ENCODE measurements at places on chromosomes 1 and 21. TPM values are rescaled to one million over a fixed set of nuclear protein-coding genes. Genes with fewer than 3 reads are reported as not detected.

Gene CASQ1
- not detected for total RNA-seq

Gene KCND3
- total RNA-seq: not detected

Gene SIKE1
- 66.7 TPM for total RNA-seq

Gene SLC26A9
- not detected for total RNA-seq

Gene AIRE
- total RNA-seq: not detected

Gene MPL
- total RNA-seq: not detected

Gene NPPB
- not detected for total RNA-seq

Gene CD53
- 240 TPM for total RNA-seq

- peaks cover 6% of the 10 kb centered on the region for H3K27me3 ChIP-seq
- DNase-seq: peak; percentile 21
- H3K4me3 ChIP-seq: no peak overlapping the region
- no peaks in the 10 kb centered on the region for H3K36me3 ChIP-seq
- no peak overlapping the region for H3K27ac ChIP-seq
Measured at GRCh38 chr1:226569879-226570547, 21.4 kb downstream of the STUM start.

DNA sequence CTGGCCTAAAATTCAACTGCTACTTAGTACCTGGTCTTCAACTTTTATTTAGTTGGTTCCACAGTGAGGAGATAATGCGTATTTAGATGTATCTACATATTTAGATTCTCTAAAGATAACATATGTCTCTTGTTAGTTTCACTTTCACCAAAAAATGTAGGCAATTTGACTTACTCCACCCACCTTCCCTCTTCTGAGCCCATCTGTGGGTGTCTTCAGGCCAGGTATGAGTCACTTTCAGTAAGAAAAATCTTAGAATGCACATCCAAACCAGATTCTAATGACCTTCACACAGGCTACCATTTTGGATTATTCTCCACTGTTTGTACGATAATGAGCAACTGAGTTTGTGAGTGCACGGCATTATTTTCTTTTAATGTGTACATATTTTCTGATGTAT lies 501.7 kb downstream of the NEGR1 start:
- no peaks in the 10 kb centered on the region for H3K4me1 ChIP-seq
- no peak overlapping the region for H3K27ac ChIP-seq
- no peaks in the 10 kb centered on the region for H3K27me3 ChIP-seq
- no peaks in the 10 kb centered on the region for H3K36me3 ChIP-seq

DNA sequence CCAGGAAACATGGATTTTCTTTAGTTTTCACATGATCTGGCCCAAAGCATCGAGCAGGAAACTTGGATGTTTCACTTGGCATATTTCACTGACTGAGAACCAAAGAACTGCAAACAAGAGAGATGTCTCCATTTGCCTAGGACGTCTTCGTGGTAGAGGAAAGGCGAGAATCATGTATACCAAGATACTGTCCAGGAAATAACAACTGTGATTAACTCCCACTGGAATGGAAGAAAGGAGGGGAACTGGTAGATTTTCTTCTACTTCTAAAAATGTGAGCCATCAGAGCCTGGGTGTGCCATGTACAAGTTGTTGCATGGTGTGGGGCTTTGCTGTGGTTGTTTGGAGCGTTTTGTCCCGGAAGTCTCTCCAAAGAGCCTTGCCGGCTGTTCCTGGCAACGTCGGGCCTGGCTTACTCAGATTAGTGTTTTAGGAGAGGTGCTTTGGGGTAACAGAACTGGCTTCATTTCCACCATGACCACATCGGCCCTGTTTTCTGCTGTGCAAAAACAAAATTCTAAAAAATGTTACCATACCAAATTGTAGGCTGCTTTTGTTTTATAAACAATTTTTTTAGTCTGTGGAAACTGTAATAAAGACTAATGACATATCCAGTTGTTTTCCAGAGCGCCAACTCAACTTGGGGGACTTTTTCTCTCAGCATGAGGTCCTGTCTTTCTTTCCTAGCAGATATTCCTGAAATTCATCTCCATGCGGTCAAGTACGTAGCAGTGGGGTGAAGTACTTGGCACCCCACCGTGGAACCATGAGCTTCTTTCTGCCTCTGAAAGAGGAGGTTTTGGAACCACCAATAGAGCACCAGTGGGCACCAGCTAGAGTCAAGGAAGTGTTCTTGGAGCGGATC lies 118.3 kb downstream of the TM2D1 start:
- H3K36me3 ChIP-seq: no peaks in the 10 kb centered on the region
- DNase-seq: no peak
- no peak overlapping the region for H3K27ac ChIP-seq
- no peaks in the 10 kb centered on the region for H3K4me1 ChIP-seq

GRCh38 chr1:47703156-47703825 lies 265.4 kb downstream of the FOXD2 start:
- H3K4me1 ChIP-seq: peaks cover 3% of the 10 kb centered on the region
- no peak overlapping the region for H3K27ac ChIP-seq
- H3K36me3 ChIP-seq: no peaks in the 10 kb centered on the region
- H3K4me3 ChIP-seq: no peak overlapping the region
- peaks cover 24% of the 10 kb centered on the region for H3K27me3 ChIP-seq

DNA sequence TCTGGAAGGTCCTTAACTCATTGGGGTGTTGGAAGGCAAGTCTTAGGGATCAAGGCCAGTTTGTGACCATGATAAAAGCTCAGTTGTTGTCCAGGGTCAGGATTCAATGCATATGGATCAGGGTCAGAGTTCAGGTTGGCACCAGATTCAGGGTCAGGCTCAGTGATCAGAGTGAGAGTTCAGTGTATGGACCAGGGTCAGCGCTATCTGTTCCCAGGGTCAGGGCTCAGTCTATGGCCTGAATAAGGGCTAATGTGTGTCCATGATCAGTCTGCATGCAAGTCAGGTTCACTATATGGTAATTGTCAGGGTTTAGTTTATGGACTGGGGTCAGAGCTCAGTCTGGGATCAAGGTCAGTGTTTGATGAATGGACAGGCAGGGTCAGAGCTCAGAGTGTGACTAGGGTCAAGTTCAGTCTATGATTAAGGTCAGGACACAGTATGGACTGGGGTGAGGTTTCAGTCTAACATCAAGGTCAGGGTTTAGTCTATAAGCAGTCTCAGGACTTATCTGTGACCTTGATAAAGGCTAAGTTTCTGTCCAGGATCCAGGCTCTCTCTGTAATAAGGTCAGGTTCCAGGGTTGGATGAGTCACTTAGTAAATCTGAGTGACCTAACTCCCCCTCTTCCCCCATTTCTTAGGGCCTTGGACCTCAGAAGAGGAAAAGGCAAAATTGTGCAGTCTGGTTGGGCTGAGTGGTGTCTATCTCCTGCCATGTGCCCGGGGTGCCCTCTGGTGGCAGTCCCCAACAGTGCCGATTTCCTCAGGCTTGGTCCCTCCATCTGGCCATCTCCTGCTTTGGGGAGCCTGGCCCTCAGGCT lies 23.8 kb downstream of the KNCN start:
- peak; percentile 87 for DNase-seq
- H3K4me1 ChIP-seq: peaks cover 22% of the 10 kb centered on the region
- no peaks in the 10 kb centered on the region for H3K36me3 ChIP-seq
- peaks cover 32% of the 10 kb centered on the region for H3K27me3 ChIP-seq
- H3K27ac ChIP-seq: no peak overlapping the region

DNA sequence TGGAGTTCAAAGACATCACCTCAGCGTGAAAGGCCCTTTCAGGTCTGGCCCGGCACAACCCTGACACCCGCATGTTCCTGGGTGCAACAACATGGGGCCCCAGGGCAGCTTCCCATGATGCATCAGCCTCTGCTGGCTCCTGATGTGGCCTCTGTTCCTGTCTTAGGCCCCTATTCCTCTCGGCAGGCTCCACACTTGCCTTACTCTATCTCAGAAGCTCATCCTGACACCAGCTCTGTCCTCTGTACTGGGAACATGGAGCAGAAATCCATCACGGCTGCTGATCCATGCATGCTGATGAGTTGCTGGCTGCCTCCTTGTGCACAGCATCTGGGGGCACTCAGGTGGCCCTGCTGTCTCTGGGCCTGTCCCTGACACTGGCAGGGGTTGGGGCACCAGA lies 74.6 kb downstream of the ADARB1 start:
- no peak overlapping the region for H3K4me3 ChIP-seq
- H3K27ac ChIP-seq: no peak overlapping the region
- H3K27me3 ChIP-seq: no peaks in the 10 kb centered on the region
- H3K36me3 ChIP-seq: peaks cover 6% of the 10 kb centered on the region

- peak overlapping the region; percentile 39 for H3K27ac ChIP-seq
- peaks cover 13% of the 10 kb centered on the region for H3K36me3 ChIP-seq
- no peak overlapping the region for H3K4me3 ChIP-seq
- H3K27me3 ChIP-seq: no peaks in the 10 kb centered on the region
Measured at GRCh38 chr1:222420633-222421032, 127.3 kb downstream of the HHIPL2 start.

DNA sequence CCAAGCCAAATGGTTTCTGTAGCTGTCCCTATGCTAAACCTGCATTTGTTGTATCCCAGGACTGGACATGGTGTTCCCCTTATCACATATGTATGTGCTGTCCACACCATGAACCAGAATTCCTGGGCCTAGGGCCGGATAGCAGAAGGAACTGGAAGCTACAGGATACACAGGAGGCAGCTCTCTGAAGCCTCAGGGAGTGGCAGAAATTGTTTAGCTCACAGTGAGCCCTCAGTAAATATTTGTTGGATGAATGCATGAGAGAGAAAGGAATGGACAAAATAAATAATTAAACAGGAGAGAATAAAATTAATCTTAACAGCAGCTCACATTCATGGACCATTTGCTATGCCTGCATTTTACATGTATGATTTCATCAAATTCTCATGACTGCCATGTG lies 2.1 kb downstream of the NIPAL3 start:
- DNase-seq: no peak
- peaks cover 33% of the 10 kb centered on the region for H3K36me3 ChIP-seq
- H3K4me3 ChIP-seq: peak overlapping the region; percentile 98
- H3K4me1 ChIP-seq: peaks cover 58% of the 10 kb centered on the region
- H3K27ac ChIP-seq: no peak overlapping the region
- no peaks in the 10 kb centered on the region for H3K27me3 ChIP-seq

GRCh38 chr1:39666772-39667171 lies 5.1 kb downstream of the NT5C1A start:
- no peak overlapping the region for H3K4me3 ChIP-seq
- peaks cover 20% of the 10 kb centered on the region for H3K4me1 ChIP-seq
- no peaks in the 10 kb centered on the region for H3K36me3 ChIP-seq
- peak; percentile 71 for DNase-seq

DNA sequence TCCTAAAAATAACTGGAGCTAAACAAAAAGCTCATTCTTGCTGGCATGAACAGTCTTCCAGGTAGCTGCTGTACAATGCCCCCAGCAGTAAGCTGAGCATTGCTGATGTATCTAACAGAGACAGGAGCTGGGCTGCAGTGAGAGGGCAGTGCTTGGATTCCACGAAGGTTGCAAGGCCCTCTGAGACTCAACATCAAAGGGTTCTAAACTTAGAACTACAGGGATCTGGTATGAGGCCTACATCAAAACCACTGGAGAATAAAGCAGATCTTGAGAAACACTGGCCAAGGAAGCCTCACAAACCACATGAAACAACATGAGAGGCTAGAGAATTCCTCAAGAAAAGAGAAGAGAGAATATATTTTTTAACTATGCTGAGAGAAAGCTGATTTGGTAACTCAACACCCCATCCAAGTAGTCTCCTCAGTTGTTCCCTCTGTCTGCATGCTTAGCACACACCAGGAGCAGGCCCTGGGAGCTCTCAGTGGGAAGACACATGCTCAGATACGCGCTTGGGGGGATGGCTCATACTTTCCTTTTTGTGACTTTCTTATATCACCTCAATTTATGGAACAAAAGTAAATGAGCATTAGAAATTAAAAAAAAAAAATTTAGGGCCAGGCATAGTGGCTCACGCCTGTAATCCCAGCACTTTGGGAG lies 27.7 kb downstream of the DSTYK start:
- no peak overlapping the region for H3K4me3 ChIP-seq
- H3K4me1 ChIP-seq: peaks cover 47% of the 10 kb centered on the region
- DNase-seq: no peak
- peaks cover 24% of the 10 kb centered on the region for H3K36me3 ChIP-seq
- no peaks in the 10 kb centered on the region for H3K27me3 ChIP-seq

DNA sequence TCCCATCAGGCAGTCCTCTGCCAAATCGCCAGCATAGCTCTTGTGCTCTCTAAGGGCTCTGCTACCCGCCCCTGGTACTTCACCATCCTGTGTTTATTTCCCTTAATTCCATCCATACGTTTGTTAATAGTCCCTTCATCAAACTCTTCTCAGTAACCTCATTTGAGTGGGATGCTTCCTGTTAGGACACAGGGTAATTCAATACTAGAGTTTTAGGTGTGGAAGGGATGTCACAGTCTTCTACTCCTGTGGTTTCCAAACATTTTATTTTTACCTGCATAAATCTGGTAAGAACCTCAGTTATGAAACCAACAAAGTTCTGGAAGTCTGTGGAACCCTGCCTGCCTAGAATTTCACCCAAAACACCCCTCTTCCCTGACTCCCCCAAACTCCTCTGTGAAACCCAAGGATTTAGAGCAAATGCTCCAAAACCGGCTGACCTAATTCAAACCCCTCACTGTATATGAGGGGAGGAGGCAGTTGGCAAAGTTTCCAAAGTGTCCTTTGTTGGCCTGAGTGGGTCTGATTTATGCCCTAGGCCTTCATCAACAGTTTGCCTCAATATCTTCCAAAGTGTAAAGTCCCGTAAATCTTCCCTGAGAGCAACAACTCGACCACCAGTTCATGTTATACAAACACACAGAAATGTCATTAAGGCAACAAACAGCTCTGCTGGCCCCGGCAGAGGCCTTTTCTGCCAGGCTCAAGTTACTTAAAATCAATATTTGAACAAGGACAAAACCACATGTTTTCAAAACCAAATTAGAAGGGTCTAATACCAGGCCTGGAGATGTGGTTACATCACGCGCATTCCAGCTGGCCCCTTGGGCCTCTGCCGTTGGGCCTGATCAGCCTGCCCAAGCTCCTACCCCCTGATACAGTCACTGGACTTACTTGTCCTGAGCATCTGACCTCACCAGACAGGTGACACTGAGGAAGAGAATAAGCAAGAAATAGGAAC lies 82.4 kb upstream of the FGGY start:
- H3K4me1 ChIP-seq: no peaks in the 10 kb centered on the region
- H3K4me3 ChIP-seq: no peak overlapping the region
- no peak for DNase-seq
- H3K27ac ChIP-seq: no peak overlapping the region
- peaks cover under 1% of the 10 kb centered on the region for H3K36me3 ChIP-seq

- H3K4me1 ChIP-seq: no peaks in the 10 kb centered on the region
- H3K27ac ChIP-seq: no peak overlapping the region
- no peaks in the 10 kb centered on the region for H3K36me3 ChIP-seq
- no peak overlapping the region for H3K4me3 ChIP-seq
- DNase-seq: no peak
- peaks cover 9% of the 10 kb centered on the region for H3K27me3 ChIP-seq
Measured at GRCh38 chr1:2943686-2944260, 77.5 kb upstream of the ACTRT2 start.

DNA sequence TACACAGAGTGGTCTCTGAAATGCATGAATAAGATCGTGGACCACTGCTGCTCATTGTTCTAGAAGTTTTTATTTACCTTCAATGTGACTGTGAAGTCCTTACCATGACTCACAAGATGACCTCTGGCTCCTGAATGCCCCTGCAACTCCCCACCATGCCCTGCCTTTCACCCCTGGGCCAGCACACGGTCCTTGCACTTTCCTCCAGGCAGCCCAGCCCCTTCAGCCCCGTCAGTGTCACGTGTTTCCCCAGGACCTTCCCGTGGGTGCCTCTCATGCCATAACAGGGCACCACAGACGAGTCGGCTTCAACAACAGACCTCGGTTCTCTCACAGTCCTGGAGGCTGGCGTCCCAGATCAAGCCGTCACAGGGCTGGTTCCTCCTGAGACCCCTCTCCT lies 62.1 kb downstream of the B3GALT5 start:
- no peaks in the 10 kb centered on the region for H3K4me1 ChIP-seq
- H3K4me3 ChIP-seq: no peak overlapping the region
- no peak overlapping the region for H3K27ac ChIP-seq
- no peaks in the 10 kb centered on the region for H3K27me3 ChIP-seq
- H3K36me3 ChIP-seq: no peaks in the 10 kb centered on the region
- DNase-seq: no peak

Measured in activated CD4-positive, alpha-beta memory T cell treated with anti-CD3 and anti-CD28 coated beads for 36 hours (primary cell).